ENCODE measurements at places on chromosomes 5 and 9.
A peak's percentile ranks its signal among the peaks of the same experiment; 100 is the strongest.

- DNase-seq = no peak
These were observed 159.8 kb downstream of the ZSWIM6 start for GRCh38 chr5:61491861-61492260.

- DNase-seq = peak; percentile 53
These were observed at the start of gene RORB for GRCh38 chr9:74496819-74497747. RORB (plus strand) TSS chr9:74497335; CDS start chr9:74497977, 642 bp downstream.

DNA sequence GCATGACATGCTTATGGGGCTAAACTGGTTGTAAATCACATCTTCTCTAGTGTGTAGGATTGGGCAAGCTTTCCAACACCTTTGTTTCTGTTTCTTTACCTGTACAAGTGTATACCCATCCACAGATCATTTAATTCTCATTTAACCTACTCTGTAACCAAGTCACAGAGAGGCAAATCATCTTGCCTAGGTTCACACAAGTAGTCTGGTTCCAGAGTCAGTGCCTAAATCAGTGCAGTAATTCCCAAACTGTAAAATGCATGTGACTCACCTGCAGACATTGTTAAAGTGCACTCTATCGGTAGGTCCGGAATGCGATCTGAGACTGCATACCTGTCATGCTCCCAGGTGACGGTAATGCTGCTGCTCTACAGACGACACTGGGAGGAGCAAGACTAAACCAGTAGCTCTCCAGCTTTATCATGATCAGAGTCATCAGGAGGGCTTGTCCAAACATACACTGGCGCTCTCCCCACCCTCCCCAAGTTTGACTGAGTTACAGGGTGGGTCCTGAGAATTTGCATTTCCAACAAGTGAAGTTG lies 107.9 kb upstream of the FREM1 start:
- DNase-seq = no peak

DNA sequence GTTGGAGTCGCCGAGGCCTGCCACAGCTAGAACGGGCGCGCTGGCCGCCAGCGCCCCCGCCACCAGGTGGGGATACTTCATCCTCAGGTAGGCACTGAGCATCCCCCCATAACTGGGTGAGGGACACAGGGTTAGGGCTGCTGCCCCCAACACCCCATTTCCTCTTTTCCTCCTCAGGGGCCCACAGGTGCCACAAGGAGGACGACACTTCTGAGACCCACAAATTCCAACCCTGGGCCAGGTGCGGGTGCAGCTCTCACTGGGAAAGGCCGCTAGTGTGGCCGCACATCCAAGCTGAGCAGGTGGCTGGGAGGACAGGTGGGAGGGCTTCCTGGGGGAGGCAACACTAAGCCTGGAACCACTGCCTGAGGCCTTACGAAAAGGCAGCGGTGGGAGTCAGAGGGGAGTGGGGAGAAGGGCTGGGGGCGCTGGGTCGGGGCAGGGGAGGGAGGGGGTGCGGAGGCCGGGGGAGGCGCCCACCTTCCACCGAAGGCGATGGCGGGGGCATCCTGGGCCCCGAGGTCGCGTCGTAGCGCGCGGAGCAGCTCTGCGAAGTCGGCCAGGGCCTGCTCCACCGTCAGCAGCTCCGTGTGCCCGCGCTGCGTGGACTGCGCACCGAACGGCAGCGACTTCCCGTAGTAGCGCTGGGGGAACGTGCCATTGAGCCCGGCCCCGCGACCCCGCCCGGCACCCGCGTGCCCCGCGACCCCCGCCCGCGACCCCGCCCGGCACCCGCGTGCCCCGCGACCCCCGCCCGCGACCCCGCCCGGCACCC lies 961 bp downstream of the DPP7 start:
- peak; percentile 58 for DNase-seq

DNA sequence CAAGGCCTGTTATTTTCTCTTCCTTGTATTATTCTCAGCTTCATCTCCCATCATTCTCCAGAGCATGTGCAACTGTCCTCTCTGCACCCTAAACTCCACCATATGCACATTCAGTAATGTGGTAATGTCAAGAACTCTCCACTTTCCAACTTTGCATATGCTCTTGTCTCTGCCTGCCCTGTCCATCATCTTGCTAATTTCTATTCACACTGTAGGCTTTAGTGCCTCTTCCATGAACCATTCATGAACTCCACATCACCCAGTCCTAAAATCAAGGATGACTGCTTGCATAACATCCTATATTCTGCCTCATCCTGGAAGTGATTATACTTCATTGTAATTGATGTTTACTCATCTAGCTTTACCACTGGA lies 354.8 kb downstream of the PDE4D start:
- no peak for DNase-seq

DNA sequence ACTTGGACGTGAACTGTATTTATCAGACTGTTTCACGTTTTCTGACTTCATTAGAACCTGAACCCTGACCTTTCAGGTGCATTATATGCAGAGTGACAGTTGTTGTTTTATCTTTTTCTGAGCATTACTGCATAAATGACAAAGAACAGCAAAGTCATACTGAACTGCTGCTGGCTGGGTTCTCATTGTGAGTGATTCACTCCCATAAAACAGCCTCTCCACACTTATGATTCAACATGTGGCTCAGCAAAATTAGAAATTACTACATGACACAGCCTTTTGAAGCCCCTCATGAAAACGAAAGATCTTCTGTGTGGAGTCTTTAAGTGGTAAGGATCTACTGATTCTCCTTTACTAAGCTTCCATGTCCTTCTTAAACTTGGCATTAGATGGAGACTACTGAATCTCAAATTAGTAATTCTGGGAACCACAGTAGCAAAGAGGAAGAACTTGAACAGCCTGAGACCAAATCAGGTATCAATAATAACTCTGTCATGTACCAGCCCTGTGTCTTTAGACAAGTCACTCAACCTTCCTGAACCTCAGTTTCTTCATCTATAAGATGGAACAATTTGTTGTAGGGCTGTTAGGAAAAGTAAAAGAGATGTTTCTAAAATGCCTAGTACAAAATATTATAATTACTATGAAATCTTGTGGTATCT lies 172.3 kb upstream of the GNA14 start:
- no peak for DNase-seq

GRCh38 chr5:60978968-60979367 lies 34.0 kb downstream of the NDUFAF2 start:
- no peak for DNase-seq

DNA sequence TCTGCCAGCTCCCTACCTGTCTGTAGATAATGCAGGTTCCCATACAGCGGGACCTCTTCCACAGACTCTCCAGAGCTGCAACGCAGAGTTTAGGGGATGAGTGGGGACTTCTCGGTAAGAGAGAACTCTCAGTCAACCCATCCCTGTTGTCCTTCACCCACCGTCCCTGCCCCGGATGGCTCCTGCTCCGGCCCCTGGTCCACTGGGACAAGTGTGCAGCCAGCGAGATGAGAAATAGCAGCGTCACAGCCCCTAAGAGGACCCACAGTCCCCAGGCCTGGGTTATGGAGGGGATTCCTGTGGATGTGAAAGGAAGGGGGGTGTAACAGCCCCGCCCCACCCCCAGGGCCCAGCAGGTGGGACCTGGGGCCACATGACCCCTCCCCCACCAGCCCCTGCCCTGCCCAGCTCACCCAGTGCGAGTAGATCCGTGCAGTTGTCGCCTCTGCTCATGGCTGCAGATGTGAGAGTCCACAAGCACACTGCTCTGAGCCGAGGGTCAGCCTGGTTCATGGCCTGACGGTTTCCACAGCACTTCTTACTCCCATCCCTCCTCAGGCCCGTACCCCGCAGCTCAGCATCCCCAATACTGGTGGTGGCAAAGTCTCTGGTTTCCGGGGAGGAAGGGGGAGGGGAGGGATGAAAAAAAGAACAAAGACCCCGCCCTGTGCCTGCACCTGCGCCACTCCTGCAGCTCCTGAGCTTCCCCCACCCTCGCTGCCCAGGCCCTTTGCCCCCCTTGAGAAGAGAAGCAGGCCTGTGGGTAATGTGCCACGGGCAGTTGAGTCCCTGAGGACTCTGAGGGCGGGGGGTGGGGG lies at the start of gene SIT1:
SIT1 (minus strand) TSS at position 591 of the 818 bp plus-strand sequence; CDS start at position 513, 78 bp downstream.
- DNase-seq = peak; percentile 63

DNA sequence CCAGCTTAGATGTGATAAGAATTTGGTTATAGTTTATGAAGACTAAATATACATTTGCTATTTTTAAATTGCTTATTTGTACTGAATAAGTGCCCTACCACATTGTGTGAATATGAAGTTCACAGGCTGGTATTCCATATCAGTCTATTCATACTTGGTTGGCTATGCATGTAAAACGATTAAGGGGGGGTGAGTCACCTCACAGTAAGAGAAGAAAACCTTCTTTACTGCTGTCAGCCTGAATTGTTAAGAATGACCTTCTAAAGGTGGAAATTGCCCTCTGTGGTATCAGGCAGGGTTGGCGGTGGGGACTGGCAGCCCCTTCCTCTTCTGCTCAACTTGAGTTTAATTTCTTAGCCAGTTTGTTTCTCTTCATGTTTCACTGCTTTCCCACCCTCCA lies 127.0 kb upstream of the RPS23 start:
- no peak for DNase-seq

GRCh38 chr5:109080481-109080880 lies 329.3 kb downstream of the PJA2 start:
- no peak for DNase-seq

- DNase-seq = peak; percentile 48
These were observed 118.4 kb upstream of the DPYSL3 start for GRCh38 chr5:147628058-147628895.

DNA sequence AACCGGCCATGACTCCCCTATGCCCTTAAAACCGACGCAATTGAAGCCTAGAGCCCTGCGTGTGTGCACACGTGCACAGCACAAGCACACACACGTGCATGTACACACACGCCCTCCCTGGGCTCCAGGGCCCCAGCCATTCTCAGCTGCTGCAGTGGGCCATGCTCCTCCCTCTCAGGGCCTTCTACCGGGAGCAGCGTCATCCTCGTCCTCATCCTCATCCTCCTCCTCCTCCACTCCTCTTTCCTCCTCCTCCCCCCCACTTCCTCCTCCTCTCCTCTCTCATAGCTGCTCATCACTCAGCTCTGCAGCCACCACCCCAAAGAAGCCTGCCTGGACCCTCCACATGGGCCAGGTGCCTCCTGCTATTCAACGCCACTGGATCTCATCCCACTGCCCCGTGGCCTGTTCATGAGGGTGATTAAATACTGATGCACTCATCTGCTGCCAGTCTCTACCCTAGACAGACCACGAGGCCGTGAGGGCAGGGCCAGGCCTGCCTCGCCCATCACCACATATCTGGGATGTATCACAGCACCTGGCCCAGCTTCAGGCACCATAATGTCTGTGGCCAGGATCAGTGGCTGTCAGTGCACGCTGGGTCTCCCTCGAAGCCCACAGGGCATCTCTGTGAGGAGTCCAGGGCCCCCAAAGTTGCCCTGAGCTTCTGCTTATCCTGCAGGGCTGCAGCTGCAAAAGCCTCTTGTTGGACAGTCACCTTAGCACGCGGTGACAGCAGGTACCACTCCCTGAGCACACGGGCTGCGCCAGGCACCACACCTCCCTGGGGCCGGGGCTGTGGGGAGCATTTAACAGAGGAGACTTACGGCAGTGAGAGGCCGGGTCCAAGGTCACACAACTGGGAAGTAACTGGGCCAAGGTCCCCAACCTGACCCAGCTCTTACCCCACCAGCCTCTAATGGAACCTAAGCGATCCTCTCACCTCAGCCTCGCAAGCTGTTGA lies 9.8 kb downstream of the FAM78A start:
- peak; percentile 71 for DNase-seq

GRCh38 chr9:83533296-83533695 lies 4.9 kb downstream of the FRMD3 start:
- DNase-seq = no peak

- DNase-seq = no peak
These were observed 28.5 kb upstream of the RICTOR start for GRCh38 chr5:39102684-39103155.

DNA sequence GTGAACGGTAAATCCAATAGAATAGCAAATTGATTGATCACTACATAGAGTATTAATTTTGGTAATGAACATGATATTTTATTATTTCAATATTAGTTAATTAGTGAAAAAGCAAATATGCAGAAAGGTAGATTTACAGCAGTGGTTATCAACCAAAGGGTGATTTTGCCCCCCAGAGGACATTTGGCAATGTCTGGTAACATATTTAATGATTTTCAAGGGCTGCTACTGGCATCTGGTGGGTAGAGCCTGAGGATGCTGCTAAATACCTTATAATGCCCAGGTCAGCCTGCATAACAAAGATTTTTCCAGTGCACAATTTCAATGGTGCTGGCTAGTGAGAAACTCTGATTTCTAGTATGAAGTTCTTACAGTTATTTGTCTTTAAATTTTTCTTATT lies 1313.7 kb downstream of the PTPRD start:
- no peak for DNase-seq
